ENCODE measurements at places on chromosomes 16 and 17. TPM values are rescaled to one million over a fixed set of nuclear protein-coding genes. Genes with fewer than 3 reads are reported as not detected.

GP1BA gene
- not detected for total RNA-seq

FSCN2 gene
- 2.0 TPM for total RNA-seq

CD300LB gene
- not detected for total RNA-seq

KCNJ18 gene
- not detected for total RNA-seq

ITGB3 gene
- 5.7 TPM for total RNA-seq

ATP2A3 gene
- 3.6 TPM for total RNA-seq

CSH1 gene
- total RNA-seq, result not detected

CALB2 gene
- total RNA-seq, result 6.8 TPM
